Left lobe of liver (tissue), 2 donors: ENCODE measurements at places on chromosomes 7 and 10.

GRCh38 chr10:61804414-61804813 is 97.1 kb upstream of the ARID5B start:
- no peak for DNase-seq

DNA sequence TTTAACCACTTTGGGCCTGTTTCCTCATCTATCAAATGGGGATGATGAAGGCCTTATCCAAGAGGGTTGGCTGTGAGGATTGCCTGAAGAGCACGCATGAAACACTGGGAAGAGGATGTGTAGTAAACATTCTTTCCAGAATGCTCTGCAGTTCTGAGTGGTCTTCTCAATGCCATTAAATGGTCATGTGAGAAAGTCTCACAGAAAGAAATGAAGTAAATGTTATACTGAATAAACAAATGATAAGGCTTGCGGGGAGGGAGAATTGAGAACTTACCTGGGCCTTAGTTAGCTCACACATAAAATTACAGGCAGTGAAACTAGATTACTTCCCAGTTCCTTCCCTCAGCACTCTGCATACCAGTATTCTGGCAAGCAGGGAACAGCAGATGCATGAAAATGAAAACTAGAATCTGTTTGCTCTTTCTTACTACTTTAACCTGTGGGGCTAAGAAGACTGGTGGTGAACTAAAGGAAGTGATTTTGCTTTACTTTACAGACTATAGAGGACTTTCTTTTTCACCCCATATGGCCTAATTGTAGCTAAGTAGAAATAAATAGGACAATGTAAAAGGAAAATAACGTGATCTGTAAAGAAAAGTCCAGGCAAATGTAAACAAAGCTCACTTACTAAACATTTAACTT is 135.3 kb upstream of the CCDC6 start:
- DNase-seq: no peak

DNA sequence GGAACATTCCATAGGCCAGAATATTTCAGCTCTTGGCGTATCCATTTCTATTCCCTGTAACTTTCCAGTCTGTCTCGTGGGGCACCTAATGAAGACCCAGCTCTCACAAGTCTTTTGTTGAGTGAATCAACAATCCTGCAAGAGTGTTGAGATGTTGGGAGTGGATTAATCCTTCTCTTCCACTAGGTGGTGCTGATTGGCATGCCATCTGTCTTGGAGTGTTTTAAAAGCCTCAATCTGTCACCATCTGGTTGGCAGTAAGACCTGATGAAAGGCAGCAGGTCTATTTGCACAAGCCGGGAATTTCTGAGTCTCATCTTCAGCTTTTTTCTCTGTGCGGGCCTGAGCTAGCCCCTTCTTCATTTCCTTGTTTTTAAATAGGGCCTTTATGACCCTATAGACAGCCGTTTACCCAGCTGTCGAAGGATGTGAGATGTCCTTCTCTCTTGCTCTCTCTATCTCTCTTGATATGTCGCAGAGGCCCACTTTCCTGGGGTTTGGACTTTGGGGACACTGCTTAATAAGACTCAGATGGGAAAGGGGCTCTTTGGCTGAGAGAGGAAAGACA is 180.5 kb downstream of the ZNF365 start:
- no peak for DNase-seq

DNA sequence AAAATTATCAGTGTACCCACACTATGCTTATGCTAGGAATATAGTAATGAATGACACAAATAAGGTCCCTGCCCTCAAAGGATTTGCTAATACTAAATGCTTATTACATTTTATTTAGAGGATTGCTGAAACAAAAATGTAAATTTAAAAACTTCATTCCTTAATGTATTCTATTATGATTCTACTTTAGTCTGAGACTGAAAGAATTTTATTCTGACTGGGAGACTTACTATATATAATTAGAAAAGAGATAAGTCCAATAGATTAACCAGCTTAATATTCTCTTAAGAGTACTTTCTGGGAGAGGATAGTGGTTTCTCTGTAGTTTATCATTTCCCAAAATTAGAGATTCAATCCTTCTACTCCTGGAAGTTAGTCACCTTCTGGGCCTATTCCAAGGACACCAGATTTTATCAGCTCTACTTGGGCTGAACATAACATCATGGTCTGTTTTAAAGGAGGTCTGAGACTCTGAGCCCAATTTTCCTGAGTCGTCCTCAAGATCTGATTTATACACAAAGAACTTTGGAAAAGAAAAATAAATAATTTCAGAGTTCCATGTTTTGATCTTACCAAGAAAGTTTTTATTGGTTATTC is 41.1 kb downstream of the ASZ1 start:
- no peak for DNase-seq

DNA sequence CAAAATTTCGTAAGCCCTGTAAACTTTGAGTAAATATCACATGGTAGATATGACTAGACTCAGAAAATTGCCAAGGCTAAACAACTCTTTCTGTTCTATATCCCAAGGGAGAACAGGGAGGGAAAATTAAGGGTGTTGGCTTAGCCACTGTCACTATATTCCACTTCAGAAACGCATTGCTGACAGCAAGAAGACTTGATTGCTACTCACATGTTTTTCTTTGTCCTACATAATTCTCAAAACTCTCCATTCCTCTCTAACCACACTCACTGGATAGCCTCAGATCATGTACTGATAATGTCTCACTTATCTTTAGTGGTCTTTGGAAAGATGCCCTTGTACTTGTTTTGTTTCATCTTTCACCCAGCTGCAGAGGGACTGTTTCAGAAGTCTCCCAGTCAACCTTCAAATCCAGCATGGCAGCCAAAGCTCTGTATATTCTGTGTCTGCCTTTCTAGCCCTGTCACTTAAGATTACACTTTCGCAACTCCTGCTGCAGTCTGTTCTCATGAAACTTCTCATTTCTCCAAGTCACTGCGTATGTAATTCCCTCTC is 582.4 kb upstream of the FZD8 start:
- no peak for DNase-seq

- no peak for DNase-seq
Measured at GRCh38 chr7:16353226-16353625, 68.1 kb downstream of the CRPPA start.

- DNase-seq: no peak
Measured at GRCh38 chr7:108634535-108634934, 64.9 kb downstream of the DNAJB9 start.

DNA sequence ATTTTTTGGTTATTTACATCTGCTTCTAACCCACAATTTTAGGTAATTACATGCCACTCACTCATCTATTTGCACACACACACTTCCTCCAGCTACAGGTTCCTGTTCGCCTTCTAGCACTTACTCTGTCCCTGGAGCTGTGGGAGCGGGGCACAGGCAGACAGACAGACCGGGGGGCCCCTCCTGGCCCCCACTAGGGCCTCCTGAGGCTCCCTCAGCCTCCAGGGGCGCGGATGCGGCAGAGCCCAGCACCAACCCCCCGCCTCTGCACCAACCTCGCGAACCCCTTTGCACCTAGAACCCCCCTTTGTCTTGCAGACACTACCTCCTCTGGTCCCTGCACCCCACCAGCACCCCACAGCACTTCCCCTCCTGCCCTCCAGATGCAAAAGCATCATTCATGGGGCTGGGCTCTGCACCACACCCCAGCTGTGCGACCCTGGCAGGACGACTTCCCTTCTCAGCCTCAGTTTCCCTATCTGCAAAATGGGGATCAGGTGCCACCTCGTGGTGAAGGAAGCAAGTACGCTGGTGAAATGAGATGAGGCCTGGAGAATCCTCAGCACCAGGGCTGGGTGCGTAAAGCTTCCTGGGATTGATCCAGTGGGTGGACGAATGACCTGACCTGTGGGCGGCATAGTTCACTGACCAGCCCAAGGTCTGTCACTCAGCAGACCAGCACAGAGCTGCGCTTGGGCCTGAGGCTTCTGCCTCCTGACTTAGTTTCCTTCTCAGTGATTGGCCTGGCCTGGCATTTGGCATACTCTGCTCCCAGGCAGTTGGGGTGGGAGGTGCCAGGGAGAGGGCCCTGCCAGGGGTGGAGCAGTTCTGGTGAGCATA is 37.9 kb downstream of the ELFN1 start:
- DNase-seq: peak; percentile 86

GRCh38 chr7:156445997-156446761 is 194.4 kb upstream of the RNF32 start:
- DNase-seq: no peak

GRCh38 chr7:129279757-129280156 is 54.9 kb downstream of the AHCYL2 start:
- no peak for DNase-seq

GRCh38 chr7:82167558-82168314 is 275.8 kb downstream of the CACNA2D1 start:
- DNase-seq: no peak

DNA sequence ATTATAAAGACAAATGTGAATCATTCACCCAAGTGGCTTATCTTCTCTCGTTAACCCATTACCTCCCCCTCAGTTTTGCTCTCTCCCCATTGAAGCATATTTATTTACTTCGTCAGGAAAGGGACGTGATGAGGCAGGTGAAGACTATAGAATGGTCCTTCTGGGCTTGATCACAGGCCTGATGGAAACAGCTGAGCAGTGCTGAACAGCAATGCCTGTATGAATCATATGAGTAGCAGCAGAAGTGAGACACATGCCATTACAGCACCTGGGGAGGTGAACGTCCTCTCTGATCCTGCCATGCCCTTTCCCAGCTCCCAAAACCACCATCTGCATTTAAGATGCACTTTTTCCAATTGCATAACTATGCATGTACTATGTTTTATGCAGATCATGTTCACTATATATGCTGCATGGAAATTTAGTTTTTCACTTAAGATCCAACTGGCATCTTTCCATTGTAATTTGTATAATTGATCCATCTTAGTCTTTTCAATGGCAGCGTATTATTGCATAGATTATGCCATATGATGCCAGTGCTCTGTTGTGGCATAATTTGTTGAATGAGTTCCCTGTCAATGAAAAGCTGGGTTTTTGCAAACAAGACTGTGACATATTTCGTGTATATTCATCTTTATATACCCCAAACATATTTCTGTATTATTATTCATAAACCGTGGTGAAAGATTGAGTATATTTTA is 105.3 kb downstream of the CXCL12 start:
- no peak for DNase-seq

DNA sequence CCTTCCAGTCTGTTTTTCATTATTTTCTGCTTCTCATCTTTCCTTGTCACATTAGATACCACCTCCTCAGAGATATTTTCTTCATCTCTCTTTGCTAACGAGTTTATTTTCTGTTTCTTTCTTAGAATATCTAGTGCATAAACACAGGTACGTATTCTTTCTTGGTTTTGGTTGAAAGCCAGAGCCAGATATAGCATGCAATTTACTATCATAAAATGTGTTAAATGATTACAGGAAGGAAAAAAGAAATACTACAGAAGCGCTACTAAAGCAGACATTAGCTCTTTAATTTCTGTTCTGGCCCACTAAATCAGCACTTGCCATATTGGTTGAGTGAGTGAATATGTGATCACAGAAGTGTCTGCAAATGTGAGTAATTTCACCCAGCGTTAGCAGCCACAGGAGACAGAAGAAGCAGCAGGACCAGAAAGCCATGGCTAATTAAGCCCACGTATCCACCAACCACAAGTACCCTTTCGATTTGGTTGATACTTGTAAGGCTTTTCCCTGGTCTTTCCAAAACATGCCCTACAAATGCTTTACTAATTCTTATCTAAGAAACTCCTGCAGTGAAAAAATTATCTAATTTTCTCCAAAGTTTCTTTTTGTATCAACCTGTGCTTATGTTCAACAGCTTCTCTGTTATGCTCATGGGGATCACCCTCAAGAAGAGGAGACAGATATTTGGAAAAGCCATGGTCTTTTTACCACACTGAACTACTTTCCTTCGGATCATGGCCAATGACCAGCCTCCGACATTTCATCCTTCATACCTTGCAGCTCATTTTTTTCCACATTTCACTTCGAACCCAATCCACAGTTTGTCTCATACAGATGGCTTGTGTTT is 23.1 kb upstream of the MACC1 start:
- no peak for DNase-seq

GRCh38 chr10:91247360-91248111 is 27.1 kb downstream of the PCGF5 start:
- peak; percentile 49 for DNase-seq

GRCh38 chr10:80197972-80198916 is 7.1 kb downstream of the ANXA11 start:
- DNase-seq: no peak

GRCh38 chr7:498678-499641 is 20.7 kb downstream of the PDGFA start:
- DNase-seq: peak; percentile 70

- DNase-seq: no peak
Measured at GRCh38 chr10:30645340-30645827, 15.8 kb upstream of the LYZL2 start.

GRCh38 chr10:127736915-127737562 is at the start of gene FOXI2:
FOXI2 (plus strand) TSS chr10:127737185; CDS start chr10:127737274, 89 bp downstream.
- no peak for DNase-seq

GRCh38 chr10:133129859-133130495 is 30.0 kb upstream of the KNDC1 start:
- peak; percentile 37 for DNase-seq

DNA sequence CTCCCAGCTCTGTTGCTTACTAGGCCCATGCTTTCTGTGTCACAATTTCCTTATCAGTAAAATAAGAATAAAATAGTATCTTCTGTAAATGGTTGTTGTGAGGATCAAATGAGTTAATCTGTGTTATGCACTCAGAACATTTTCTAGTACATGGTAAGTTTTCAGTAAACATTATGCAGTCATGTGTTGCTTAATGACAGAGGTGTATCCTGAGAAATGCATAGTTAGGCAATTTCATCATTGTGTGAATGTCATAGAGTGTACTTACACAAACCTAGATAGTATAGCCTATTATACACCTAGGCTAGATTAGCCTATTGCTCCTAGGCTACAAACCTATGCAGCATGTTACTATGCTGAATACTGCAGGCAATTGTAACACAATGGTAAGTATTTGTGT is 4.4 kb downstream of the PTTG1IP2 start:
- DNase-seq: no peak

- peak; percentile 16 for DNase-seq
Measured at GRCh38 chr7:1662767-1663166, 7.3 kb upstream of the ELFN1 start.

GRCh38 chr10:24170199-24170598 is 38.7 kb upstream of the KIAA1217 start:
- no peak for DNase-seq

- DNase-seq: no peak
Measured at GRCh38 chr10:20059084-20059835, 243.0 kb downstream of the PLXDC2 start.

DNA sequence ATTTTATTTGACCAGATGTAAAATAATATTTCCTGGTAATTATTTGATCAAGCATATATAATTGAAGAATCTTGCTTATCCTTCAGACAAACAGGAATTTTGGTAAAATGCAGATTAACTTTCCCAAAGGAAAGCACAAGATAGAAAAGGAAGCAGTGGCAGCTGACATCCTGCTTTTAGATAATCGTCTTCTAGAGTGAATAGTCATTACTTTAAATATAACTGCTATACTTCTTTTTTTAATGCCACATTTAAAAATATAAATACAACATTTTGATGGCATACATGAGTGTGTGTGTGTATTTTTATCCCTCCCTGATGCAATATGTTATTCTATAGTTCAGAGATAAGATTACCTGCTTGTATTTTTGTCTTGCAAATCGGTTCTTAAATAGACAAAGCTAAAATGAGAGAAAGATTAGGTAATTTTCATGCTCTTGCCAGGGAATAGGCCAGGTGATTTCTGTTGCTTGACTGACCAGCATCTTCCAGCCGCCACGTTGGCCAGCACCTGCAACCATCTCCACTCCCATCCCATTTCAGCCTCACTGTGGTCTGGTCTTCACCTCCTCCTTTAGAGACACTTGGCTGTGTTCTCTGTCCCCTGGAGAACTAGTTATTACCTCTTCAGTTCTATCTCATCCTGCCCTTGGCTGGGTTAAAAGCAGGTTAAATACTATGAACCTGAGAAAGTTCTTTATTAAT is 58.1 kb downstream of the MDFIC start:
- DNase-seq: no peak
